ENCODE measurements at places on chromosomes 11 and 22. TPM values are rescaled to one million over a fixed set of nuclear protein-coding genes. Genes with fewer than 3 reads are reported as not detected.

DNA sequence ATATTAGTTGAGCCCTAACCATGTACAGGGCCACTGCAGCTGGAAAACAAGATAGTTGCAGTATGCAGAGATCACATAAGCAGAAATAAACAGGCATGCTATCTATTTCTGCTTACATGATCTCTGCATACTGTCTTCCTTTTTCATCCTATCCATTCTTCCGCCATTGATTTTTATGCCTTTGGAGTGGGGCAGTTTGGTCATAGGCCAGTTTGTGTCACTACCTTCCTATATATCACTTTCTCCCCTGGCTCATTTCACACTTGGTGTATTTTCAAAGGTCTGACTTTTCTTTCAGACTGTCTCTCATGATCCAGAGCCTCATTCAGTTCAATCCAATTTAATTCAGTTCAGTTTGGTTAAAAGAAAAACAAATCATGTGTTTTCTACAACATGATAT lies 829.6 kb downstream of the KCNA4 start:
- DNase-seq: no peak

The SCGB2A2 gene
- total RNA-seq: not detected

The NXPE1 gene
- not detected for total RNA-seq

GRCh38 chr11:77886401-77886800 lies 65.5 kb downstream of the AAMDC start:
- DNase-seq: no peak

The RIBC2 gene
- total RNA-seq: 12.8 TPM

The IRAG1 gene
- total RNA-seq: not detected

All from activated CD8-positive, alpha-beta memory T cell treated with anti-CD3 and anti-CD28 coated beads, Interleukin-2, amount 10 ng/mL, durations not matched to agents 7 days and 5 days (primary cell).